Activated CD8-positive, alpha-beta memory T cell treated with anti-CD3 and anti-CD28 coated beads for 1 hour (primary cell): ENCODE measurements at places on chromosomes 2 and 18.

GRCh38 chr2:8003462-8004075 is 678.3 kb upstream of the ID2 start:
- DNase-seq, result no peak

DNA sequence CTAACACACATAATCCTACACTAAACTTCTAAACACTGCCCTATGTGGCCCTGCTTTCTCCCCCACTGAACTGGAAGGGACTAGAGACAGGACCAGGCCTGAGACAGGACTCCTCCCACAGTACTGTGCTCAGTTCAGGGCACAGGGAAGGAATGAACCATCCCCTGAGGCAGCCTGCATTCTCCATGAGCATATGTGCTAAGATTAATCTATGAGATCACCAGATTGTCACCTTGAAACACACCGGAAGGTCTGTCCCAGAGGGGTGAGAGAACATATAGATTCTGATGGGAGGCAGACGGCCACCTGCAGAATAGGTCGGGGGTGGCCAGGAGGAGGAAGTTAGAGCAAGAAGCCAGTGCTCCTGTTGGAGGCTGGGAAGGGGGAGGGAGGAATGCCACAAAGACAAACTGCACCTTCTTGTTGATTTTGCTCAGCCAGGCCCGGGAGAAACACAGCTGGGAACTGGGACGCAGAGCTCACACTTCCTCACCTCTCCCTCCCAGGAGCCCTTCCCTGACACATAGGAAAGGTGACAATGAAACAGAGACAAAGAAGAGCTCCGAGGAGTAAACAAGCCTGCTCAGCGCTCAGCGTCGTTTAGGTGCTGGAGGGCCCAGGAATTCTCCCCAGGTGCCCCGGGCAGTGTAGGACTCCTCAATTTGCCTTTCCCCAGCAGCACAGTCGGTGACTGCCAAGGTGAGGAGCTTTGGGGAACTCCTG is 52.1 kb downstream of the ZBTB7C start:
- DNase-seq, result no peak

DNA sequence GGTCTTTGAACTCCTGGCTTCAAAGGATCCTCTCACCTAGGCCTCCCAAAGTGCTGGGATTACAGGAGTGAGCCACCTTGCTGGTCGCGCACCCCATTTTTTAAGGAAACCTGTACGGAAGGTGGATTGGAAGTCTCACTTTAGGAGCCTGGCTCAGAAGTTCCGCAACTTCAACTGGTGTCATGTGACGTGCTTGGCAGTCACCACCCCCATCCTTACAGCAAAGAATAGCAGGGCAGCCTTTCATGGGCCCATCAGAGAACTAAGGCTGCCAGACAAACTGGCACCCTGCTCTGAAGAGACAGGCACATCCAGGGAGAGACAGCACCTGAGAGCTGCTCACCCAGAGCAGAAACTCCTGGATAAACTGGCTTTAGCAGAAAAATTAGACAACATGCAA is 3.3 kb upstream of the SLC66A2 start:
- no peak for DNase-seq

- DNase-seq, result no peak
Measured at GRCh38 chr2:183070942-183071844, 7.4 kb upstream of the DUSP19 start.

DNA sequence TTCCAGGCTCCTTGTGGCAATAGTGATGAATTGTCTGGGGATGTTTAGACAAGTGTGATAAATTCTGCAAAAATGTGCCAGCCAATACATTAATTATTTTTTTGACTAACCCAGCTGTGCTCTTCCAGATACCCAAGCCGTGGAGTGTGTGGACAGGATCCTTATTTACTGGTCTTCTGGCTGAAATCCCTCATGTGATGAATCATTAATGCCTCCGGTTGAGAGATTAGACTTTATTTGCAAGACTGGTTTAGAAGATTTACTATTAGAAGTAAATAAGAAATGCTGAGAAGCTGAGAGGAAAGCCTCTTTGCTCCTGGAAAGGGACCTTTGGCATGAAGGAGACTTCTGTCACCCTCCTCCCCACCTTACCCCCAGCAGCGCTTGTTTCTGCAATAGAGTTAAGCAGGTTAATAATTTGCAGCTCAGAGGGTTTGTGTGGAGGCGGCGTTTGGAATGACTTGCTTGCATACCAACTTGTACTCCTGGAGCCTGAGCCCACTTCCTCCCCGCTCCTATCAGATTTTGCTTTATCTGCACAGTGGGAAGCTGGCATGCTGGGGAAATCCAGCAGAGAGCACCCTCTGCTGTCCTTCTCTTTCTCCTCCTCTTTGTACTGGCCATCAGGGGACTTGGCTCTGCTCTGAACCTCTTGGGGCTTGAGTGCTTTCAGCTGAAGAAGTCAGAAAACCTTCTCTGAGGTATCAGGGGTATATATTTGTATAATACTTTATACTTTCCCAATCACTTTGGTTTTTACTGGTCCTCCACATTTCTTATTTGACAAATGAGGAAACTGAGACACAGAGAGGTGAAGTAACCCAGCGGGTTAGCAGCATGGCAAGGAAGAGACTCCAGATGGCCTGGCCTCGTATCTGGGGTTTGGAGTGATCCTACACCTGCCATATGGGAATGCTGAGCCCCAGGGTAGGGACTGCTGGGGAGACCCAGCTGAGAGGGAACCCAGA is 16.3 kb downstream of the SLC3A1 start:
- DNase-seq, result no peak

DNA sequence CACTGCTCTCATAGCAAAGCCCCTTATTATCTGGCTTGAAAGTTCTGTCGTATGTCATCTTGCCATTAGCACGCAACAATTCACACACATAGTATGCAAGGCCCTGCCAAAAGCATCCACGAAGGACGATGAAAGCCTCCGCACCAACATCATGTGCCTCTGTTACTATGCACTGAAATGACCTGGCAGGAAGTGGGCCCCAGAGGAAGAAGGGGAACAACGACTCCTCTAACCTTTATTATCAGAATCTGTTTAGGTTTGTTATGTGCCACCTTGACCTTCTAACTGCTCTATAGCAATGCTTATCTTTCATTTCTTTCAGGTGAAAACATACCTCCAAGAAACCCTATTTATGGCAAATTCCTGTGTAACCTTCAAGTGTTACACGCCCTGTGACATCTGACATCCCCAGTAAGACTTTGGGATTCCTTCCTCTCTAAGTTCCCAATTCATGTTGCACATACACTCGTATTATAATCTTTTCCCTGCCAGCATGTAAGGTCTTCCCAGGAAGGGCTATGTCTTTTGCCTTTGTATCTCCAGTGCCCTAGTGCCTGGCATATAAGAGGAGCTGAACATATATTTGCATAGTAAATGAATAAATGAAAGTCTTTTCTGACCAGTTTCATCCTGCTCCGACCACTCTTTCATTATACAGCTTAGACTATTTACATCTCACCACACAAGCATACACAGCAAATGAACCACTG is 7.0 kb upstream of the NDUFV2 start:
- no peak for DNase-seq

GRCh38 chr2:25258847-25259736 is 82.6 kb downstream of the DNMT3A start:
- no peak for DNase-seq

DNA sequence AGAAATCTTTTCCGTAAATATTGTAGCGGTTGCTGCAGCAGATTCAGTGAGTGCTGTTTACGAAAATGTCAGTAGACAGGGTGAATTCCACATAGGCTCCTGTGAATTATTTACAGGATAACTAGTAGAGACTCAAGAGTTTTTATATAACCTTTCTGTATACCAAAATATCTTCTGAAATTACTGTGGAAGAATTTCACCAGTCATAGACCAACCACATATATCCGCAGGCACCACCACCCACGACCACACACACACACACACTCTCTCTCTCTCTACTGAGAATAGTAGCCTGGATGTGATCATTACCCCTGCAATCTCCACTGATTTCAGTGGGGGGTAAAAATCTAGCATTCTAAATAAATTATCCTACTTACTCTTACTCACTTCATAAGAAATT is 341.8 kb downstream of the RBM43 start:
- no peak for DNase-seq

GRCh38 chr2:33521791-33522281 is 45.4 kb downstream of the RASGRP3 start:
- DNase-seq, result no peak

DNA sequence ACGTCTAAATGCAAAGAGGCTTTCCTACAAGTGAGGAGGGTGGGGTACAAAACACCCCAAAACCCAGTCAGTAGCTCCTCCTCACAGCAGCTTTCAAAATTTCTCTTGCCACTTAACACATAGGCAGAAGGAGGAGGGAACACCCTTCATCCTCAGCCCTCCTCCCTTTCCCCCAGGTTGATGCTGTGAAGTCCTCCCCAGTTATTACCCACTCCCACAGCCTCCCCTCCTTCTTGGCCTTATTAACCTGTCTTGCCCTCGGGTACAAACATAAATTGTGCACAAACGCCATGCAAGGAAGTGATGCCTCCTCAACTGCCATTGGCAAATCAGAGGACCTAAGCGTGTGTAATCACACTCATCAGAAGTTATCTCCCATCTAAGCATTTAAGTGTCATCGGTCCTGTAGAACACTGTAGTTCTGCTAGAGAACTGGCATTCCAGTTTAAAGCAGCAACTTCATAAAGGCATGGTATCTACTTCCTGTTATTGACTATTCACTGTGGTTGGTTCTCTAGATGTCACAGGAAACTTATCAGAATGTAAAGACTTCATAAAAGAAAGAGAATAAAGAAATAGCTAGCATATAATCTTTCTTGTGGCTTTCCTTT is at the start of gene DSC1:
TSS of gene DSC1 (minus strand) at position 32 of the 611 bp plus-strand sequence. CDS start 262 bp downstream, outside the sequence.
- no peak for DNase-seq

DNA sequence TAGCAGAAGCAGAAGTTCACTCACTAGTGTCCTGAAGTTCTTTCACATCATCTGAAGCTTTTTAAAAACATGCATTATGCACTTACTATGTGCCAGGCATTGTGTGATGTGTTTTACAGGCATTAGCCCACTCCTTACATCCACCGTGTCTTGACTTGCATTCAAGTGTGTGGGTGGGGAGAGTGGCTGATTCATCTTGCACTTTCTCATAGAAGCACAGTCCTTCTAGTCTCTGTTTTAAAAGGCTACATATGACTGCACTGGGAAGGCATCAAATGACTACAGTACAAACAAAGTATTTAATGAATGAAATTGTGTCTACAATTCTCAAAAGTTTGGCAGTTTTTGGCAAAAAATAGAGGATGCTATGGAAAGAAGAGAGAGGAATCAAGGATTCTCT is 21.6 kb upstream of the DSC3 start:
- no peak for DNase-seq

- DNase-seq, result no peak
Measured at GRCh38 chr2:66456183-66457041, 21.5 kb downstream of the MEIS1 start.

DNA sequence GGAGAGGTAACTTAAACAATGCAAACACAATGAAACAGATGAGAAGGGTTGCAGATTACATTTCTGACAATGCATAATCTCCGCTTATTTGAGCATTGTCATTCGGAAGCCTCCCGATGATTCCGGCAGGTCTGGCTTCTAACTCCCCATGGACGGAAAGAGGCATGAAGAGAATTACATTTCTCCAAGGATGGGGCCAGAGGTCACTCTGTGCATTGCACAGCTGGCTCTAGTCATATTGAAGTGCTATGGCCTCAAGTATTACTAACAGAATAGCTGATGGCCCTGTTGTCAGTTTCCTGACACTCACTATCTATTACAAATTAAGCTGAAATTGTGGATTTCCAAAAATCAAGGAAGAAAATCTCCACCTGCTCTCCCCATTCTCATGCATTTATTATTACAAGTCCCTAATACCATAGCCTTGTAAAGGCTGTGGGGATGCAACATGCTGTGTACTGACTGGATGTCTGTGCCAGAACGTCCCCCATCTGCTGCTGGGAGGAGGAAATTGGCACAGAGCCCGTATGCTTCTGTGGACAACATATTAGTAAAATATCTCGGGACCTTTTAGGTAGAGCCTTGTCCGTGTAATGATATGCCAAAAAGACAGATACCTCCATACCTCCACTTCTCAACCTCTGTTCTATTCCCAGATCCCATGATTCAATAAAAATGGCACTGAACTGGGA is 168.1 kb downstream of the SETBP1 start:
- DNase-seq, result no peak

DNA sequence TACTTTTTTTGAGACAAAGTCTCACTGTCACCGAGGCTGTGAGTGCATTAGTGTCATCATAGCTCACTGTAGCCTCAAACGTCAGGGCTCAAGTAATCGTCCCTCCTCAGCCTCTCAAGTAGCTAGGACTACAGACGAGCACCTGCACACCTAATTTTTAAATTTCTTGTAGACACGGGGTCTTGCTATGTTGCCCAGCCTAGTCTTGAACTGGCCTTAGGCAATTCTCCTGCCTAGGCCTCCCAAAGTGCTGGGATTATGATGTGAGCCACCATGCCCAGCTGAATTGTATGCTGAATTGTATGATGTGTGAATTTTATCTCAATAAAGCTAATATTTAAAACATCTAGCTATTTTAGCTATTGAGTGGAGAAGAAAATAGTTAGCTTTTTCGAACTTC is 18.9 kb downstream of the CAB39 start:
- DNase-seq, result no peak

GRCh38 chr2:224937887-224938286 is 104.4 kb downstream of the DOCK10 start:
- no peak for DNase-seq

GRCh38 chr18:1048032-1048431 is 143.4 kb downstream of the ADCYAP1 start:
- DNase-seq, result no peak

DNA sequence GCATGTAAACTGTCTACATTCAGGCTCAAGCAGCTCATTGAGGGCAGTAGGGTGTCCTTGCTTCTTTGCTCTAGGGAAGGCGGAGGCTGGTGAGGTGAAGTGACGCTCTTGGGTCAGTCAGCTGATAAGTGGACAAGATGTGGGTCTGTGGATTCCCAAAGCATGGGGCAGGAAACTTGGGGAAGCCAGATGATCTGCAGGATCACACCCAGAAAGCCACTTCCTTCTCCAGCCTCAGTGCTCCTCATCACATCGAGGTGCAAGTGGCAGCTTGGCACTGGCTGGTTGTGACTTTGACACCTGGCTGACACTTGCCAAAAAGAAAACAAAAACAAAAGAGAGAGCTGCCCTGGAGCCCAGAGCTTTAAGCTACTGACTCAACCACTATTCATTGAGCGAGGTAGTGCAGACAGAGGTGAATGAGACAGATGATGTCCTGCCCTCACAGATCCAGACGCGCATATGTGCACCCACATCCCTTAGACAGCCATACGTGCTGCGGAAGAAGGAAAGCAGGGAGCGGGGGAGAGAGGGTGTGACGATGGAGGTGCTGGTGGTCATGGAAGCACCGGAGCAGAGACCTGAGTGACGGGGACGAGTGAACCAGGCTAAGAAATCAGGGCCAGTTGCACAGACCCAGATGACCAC is 3.1 kb upstream of the CIB4 start:
- DNase-seq, result no peak

- no peak for DNase-seq
Measured at GRCh38 chr2:28054916-28055315, 164.4 kb downstream of the BABAM2 start.
